MM.1S (cell line): ENCODE measurements at places on chromosomes 2 and 18.

GRCh38 chr18:12645751-12646203 lies 12.1 kb downstream of the SPIRE1 start:
- DNase-seq = no peak

GRCh38 chr2:2826621-2827020 lies 495.5 kb upstream of the MYT1L start:
- no peak for DNase-seq

DNA sequence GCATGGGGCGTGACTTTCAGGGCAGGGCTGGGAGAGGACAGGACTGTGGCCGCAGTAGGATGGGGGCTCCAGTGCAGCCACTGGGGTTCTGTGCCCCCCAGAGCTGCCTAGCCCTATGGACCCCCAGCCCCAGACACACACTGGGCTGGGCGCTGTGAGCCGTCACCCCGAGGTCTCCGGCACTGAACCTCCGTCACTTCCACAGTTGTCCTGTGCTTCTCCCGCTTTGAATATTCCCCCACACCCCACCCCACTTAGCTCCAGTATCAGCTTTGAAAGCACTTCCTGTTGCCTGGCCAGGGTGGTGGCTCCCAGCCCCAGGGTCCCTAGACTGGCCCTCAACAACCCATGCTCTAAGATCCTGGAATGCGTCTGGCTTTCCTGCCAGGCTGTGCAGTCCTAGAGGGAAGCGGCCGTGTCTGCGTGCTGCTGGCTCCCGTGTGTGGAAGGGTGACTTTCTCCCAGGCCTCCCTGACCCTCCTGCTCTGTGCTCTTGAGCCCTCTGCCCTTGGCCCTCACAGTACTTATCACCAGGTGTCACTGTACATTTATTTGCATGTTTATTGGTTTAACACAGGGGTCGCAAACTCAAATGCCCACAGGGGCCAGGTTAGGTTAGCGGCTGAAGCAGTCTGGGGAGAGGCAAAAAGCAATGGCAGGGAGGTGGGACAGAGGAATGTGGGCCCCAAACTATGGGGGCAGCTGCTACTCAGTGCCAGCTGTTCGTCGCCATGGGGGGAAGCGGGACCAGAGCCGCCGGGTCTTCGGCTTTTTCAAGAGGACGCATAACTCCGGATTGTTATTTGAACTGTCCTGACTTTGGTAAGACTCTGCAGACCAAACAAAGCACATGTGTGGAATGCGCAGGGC lies 9.9 kb downstream of the OBSL1 start:
- DNase-seq = no peak

- DNase-seq = no peak
These were observed 116.5 kb downstream of the FAM168B start for GRCh38 chr2:130976591-130977237.

DNA sequence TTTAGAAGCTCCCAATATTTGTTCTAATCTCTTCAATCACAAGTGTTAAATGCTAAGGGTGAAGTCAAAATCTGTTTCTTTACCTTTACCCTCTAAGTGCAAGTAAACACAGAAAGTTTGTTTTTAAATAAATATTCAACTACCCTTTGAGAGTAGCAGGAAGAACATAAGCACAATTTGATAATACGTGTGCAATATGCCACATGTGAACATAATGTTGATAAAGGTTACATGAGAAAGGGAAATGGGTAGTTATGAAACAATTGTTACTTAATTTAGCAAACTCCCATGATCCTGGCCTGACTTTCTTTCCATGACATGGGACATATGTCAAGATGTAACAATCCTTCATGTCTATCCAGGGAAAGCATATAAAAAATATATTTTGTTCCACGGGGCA lies 7.1 kb downstream of the SPRED2 start:
- DNase-seq = no peak

DNA sequence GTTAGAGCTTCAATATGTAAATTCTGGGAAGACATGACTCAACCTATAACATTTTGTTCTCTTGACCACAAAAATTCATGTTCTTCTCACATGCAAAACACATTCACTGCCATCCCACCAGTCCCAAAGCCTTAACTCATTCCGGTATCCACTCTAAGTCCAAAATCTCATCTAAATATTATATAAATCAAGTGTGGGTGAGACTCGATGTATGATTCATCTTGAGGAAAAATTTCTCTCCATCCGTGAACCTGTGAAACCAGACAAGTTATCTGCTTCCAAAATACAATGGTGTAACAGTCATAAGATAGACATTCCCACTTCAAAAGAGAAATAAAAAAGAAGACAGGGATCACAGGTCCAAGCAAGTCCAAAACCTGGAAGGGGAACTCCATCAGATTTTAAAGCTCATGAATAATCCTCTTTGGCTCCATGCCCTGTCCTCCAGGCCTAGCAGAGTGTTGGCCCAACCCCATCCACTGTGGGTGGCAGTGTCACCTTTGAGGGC lies 101.3 kb downstream of the RAD51AP2 start:
- DNase-seq = no peak

DNA sequence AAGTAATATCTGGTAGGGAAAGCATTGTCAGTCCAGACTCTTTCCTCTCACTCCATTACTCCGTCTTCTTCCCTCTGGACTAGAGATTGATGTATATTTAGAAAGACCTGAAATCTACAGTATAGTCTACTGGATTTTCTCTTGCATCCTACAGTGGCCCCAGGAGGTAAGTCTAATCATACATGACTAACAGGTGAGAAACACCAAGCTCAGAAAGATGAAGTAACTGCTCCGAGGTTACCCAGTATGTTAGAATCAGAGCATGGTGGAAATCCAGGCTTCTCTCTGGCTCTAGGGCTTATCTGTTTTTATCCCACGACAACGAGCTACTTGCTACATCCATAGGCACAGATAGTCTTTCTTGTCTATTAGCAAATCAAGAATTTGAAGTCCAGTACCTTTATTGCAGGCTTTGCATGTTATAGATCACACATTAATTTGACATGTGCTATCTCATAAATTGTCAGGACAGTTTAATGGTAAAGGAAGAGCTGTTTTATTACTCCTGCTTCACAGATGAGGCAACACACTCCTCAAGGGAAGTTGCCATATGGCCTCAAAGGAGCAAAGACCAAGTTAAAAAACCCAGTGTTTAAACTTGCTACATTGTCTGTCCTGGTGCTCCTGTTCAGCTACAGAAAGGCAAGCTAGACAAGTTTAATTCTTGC lies 484.3 kb downstream of the THSD7B start:
- DNase-seq = no peak

GRCh38 chr18:70422391-70422965 lies 133.6 kb downstream of the SOCS6 start:
- no peak for DNase-seq

- no peak for DNase-seq
These were observed 41.0 kb downstream of the CEP192 start for GRCh38 chr18:13032173-13032572.

DNA sequence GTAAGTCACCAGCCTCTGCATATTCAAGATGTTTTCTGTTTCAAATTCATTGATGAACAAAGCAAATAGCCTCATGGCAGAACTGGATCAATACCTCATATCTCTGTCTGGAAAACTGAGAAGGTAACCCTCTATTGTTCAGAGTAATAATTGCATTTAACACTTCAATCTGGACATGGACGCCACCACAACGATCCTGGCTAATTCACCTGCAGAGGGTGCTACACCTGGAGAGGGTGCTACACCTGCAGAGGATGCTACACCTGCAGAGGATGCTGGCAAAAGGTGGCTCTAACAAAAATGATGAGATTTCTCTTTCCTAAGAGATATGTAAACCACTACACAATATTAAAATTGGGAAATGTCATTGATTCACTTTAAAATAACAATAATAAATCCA lies 183.1 kb upstream of the HNRNPA3 start:
- no peak for DNase-seq

GRCh38 chr2:28720345-28720744 lies 31.3 kb upstream of the PPP1CB start:
- DNase-seq = no peak

DNA sequence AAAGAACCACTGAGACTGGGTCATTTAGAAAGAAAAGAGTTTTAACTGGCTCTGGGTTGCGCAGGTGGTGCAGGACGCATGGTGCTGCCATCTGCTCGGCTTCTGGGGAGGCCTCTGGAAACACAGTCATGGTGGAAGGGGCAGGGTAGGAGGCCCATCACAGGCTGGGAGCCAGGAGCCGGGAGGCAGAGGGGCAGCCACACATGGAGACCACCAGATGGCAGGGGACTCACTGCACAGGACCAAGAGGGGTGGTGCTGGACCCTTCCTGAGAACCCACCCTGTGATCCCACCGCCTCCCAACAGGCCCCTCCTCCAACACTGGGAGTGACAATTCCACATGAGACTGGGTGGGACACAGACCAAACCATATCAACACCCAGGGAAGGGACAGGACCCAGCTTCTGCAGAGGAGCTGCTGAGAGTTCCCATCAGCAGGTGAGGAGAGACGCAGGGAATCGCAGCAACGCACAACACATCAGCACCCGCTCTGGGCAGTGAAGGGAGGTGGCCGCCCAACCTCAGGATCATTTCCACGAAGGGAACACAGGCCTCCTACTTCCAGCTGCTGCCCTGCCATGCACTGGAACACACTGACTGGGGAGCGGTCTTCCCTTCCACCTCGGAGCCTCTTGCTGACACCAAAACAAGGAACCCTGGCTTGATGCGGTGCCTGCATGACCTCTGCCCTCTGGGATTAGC lies 130.7 kb downstream of the TPO start:
- no peak for DNase-seq

DNA sequence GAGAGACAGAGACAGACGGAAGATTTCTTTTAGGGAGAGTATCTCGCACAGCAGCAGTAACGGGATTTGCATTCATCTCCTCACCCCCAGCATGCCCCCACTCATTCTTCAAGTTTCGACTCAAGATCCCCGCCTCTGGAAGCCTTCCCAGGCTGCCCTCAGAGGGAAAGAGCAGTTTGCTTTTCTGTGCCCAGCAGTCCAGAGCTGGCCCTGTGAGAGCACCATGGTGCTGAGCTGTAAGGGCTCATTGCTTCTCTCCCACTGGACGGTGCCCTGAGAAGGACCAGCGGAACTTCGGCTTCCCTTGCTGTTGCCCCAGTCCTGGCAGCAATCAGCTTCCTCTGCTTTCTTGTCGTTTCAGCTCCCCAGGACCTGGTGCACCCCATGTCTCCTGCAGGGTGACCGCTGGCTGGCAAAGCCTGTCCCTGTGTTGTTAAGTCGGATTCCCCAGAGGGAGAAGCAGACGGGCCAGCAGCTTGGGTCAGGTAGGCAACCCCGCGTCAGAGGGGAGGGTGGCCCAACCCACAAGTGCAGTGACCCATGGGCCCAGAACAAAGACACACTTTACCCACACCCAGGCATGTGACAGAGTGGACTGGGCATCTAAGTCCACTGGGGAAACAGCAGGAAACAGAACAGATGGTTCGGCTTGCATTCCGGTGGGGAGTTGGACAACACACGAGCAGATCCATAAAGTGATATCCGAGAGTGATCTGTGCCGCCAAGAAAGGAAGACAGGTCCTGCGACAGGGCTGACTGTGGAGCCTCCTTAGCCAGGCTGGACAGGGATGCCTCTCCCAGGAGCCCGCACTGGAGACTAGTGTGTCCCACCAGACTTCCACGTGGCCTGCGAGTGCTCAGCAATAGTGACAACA lies 36.6 kb downstream of the TMEM177 start:
- DNase-seq = no peak

DNA sequence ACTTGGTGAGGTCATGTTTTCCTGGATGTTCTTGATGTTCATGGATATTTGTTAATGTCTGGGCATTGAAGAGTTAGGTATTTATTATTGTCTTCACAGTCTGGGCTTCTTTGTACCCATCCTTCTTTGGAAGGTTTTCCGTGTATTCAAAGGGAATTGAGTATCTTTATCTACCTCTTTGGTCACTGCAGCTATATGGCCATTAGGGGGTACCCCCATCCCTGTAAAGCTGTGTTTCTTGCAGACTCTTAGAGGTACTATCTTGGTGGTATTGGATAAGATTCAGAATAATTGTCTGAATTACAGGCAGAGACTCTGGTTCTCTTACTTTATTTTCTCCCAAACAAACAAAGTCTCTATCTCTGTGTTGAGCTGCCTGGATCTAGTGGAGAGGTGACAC lies 401.6 kb upstream of the FSIP2 start:
- no peak for DNase-seq

DNA sequence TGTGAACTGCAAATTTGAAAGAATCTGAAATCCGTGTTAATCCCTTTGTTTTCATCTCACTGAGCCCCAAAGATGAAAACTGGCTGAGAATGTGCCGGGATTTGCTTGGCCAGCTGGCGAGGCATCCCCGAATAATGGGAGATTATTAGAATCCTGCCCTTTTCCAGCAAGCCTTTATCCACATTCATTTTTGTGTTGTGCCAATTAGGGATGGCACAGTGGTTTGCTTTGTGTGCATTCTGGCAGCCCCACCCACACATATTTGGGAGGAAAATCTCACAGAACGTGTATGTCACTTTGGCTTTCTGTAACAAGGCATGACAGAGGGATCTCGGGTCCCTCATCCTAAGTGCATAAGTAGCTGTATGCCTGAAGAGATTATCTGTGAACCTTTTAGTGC lies 405.8 kb upstream of the FAM98A start:
- DNase-seq = no peak

DNA sequence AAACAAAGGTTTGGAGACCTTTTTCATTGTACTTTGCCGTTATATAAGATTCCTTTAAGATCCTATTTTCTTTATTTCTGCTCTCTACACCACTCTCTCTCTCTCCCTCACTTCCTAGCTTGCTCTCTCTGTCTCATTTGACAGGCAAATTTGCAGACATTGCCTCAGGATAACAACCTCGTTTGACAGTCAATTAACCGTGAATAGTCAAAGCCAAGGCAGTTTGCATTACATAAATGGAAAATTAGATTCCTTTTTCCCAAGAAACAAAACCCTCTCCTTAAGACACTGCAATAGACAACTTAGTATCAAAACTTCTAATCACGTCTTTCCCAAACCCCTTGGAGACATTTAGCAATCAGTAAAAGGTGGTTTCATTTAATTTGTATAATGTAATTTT lies 7.4 kb downstream of the SKOR2 start:
- no peak for DNase-seq

- DNase-seq = no peak
These were observed 25.5 kb downstream of the LGALSL start for GRCh38 chr2:64479259-64480117.

DNA sequence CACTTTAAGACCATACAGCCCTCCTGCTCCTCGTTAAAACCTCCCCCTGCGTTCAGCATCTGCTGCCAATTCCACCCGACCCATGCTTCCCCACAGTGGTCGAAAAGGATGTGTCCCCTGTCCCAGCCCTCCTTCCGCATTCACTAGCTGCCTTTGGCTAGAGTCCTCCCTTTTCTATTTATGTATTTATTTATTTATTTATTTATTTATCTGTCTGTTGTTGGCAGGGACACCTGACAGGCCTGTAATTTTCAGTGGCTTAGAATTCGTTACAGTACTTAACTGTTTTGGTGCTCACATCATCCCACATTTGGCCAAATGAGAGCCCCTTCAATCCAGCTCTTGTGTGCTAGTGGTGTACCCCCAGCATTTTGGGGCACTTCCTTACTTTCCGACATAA lies 50.8 kb downstream of the GNAL start:
- no peak for DNase-seq
